ENCODE measurements at places on chromosomes 16 and 17.
A peak's percentile ranks its signal among the peaks of the same experiment; 100 is the strongest.

DNA sequence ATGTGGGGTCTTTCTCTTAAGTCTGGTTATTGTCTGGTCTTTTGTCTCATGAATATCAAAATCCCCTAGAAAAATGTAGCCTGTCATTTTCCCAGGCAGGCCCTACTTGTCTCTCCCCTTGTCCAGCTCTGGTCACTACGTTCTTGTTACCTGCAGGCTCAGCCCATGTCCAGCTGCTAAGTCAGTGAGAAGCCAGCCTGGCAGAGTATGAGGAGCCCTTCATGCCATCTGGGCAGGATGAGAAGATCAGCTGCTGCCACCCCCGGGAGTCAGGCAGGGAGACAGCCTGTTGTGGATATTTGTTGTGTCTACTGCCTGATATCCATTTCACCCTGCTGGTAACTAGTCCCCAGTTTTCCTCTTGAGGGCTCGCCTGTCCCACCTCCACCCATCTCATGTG is 88.9 kb downstream of the ASIC2 start:
- DNase-seq: no peak

DNA sequence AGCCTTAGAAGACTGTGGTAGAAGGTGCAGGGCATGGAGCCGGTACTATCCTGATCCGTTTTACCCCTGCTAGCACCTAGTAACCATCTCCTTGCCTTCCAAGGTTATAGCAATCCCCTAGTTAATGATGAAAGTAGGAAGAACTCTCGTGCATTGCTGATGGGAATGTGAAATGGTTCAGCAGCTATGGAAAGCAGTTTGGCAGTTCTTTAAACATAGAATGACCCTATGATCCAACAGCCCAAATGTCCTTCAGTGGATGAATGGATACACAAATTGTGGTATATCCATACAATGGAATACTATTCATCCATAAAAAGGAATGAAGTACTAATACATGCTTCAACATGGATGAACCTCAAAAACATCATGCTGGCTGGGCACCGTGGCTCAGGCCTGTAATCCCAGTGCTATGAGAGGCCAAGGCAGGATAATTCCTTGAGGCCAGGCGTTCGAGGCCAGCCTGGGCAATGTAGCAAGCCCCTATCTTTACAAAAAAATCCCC is 6.2 kb upstream of the SRCIN1 start:
- DNase-seq: no peak

GRCh38 chr16:29303520-29303919 is 103.0 kb downstream of the NPIPB11 start:
- DNase-seq: no peak

GRCh38 chr17:64608571-64608981 is 53.5 kb downstream of the SMURF2 start:
- no peak for DNase-seq

- peak; percentile 78 for DNase-seq
Measured at GRCh38 chr17:31678431-31678830, 180.6 kb downstream of the COPRS start.

DNA sequence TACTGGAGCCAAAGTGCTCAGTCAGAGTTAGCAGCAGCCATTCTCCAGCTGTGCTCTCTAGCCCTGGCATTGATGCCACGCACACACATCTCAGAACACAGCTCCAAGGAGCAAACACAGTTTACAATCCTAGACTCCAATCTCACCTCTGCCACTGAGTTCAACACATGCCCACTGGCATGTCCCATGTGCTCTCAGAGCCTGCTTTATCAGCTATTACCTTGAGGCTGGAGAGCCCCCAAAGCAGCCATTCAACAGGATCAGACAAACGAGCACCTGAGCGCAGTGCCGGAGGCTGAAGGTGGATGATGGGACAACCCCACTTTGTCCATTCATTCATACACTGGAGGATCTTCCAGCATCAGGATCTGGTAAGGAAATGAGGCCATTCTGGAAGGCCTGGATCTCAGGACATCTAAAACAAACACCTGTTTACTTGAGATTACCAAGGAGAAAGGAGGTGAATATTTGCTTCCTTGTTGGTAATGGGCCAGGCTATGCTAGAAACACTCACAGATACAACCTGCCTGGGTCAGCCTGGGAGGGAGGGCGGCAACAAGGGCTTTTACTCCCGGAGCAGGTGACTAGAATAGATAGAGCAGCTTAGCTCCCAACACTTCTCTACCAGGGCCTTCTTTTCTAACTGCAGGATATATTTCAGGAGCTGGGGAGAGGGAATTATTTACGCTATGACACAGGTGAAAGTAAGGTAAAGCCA is 25.4 kb downstream of the RANBP10 start:
- no peak for DNase-seq

Measured in NB4 (cell line).